ENCODE measurements at places on chromosomes 7 and 10. TPM values are rescaled to one million over a fixed set of nuclear protein-coding genes. Genes with fewer than 3 reads are reported as not detected.

The DDC gene
- total RNA-seq, result not detected

The HOXA10 gene
- total RNA-seq, result not detected

The CLEC5A gene
- total RNA-seq, result 0.41 TPM

The GPR26 gene
- total RNA-seq, result not detected

The ASB10 gene
- total RNA-seq, result 41.4 TPM

The CYP3A7 gene
- total RNA-seq, result not detected

The MEST gene
- total RNA-seq, result 10.7 TPM

The ARHGEF5 gene
- total RNA-seq, result 2.4 TPM

The WNT8B gene
- not detected for total RNA-seq

The NPC1L1 gene
- 0.05 TPM for total RNA-seq

The CALHM1 gene
- total RNA-seq, result not detected

The VAX1 gene
- total RNA-seq, result not detected

The ZNF488 gene
- total RNA-seq, result not detected

The ZFAND2A gene
- total RNA-seq, result 5.9 TPM

The MARCHF5 gene
- 36.5 TPM for total RNA-seq

The ENO4 gene
- total RNA-seq, result not detected

The SPDYE2B gene
- total RNA-seq, result not detected

The FAM185A gene
- 8.0 TPM for total RNA-seq

The TUBAL3 gene
- total RNA-seq, result not detected

The AKR1C4 gene
- not detected for total RNA-seq

The HOXA6 gene
- total RNA-seq, result not detected

The ABCB1 gene
- 4.5 TPM for total RNA-seq

The RAPGEF5 gene
- total RNA-seq, result 9.4 TPM

The NRCAM gene
- 0.30 TPM for total RNA-seq

The OTUD1 gene
- 13.3 TPM for total RNA-seq

The CTAGE4 gene
- 0.30 TPM for total RNA-seq

The BCCIP gene
- 38.4 TPM for total RNA-seq

The MEOX2 gene
- total RNA-seq, result 9.0 TPM

The GHRHR gene
- total RNA-seq, result not detected

The LIPK gene
- total RNA-seq, result not detected

The GIMAP5 gene
- total RNA-seq, result 9.0 TPM

The POMZP3 gene
- total RNA-seq, result 7.5 TPM

The C7orf57 gene
- not detected for total RNA-seq

The GPRIN2 gene
- not detected for total RNA-seq

The TYSND1 gene
- 6.2 TPM for total RNA-seq

The COL13A1 gene
- 1.0 TPM for total RNA-seq
